ENCODE measurements at places on chromosomes 6 and 20.

GRCh38 chr6:161199850-161200249 is 74.0 kb downstream of the AGPAT4 start:
- peak; percentile 57 for DNase-seq

- DNase-seq, result no peak
Observed at GRCh38 chr20:41276317-41276751, 41.2 kb downstream of the ZHX3 start.

DNA sequence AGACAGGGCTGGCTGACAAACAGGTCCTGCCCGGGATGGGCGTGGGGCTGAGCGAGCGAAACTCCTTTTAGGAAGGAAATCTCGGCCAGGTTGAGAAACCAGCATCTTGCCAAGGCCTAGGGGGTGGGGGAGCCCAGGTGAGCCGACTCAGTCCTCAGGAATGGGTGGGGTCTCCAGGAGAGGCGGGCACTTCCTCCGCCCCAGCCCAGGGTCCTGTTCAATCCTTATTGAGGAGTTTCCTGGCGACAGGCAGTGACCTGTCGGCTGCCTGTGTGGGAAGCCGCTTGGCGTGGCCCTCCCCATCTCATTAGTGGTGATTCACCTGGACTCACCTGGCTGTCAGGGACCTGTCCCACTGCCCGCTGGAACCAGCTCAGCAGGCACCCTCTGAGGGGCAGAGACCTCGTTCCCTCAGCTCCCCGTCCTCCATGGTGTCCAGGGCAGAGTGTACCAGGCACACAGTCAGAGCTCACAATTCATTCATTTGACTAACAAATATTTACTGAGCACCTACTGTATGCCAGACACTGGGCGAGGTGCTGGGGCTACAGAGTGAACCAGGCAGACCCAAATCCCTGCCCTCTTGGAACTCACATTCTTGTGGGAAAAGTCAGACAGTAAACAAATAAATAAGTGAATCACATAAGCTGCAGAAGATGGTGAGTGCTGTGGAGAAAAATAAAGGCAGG is 51.1 kb downstream of the FGD2 start:
- no peak for DNase-seq

DNA sequence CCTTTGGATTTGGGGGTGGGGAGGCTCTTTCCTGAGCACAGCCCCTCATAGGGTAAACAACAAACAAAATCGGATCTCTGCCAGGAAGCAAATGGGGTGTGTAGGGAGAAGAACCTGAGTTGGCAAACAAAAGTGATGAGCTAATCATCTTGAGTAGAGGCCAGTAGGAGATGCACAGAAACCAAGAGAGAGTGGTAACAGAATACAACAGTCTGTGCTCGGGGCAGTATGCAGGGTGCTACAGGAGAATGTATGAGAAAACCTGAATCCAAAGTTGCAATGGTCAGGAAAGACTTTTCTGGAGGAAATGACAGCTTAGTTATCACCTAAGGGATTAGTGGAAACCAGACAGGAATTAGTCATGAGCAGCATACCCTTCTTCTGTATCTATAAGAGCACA is 177.8 kb downstream of the CDKAL1 start:
- DNase-seq, result no peak

GRCh38 chr6:41442800-41443501 is 103.2 kb upstream of the FOXP4 start:
- no peak for DNase-seq

- DNase-seq, result no peak
Observed at GRCh38 chr6:150410399-150410798, 41.6 kb downstream of the IYD start.

GRCh38 chr20:63843778-63844177 is 12.7 kb upstream of the ZBTB46 start:
- no peak for DNase-seq

- no peak for DNase-seq
Observed at GRCh38 chr20:18139832-18140231, 2.2 kb downstream of the KAT14 start.

DNA sequence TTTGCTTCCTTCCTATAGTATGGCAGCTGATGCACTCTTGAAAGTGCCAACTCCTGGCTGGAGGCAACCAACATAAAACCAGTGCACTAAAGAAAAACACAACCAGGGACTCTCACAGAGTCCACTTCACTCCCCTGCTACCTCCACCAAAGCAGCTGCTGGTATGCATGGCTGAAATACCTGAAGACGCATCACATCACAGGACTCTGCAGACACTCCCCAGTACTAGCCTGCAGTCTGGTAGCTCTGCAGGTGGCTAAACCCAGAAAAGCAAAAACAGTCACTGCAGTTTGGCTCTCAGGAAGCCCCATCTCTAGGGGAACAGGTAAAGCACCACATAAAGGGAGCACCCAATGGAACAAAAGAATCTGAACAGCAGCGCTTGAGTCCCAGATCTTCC is 473.0 kb upstream of the SPTLC3 start:
- DNase-seq, result no peak

GRCh38 chr6:164085091-164086075 is 670.9 kb downstream of the QKI start:
- DNase-seq, result no peak

DNA sequence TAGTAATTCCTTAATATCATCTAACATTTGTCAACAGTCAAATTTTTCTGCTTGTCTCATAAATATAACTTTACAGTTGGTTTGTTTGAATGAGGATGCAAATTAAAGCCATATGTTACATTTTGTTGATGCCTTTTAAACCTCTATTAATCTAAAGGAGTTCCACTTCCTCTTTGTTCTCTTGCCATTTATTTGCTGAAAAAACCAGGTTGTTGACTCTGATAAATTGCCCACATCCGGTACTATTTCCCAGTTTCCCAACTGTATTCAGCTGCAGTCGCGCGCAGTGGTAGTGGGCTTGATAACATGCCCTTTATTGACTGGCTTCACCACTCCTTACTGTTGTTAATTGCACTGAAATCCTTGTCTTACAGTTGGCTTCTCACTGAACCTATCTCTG is 32.8 kb upstream of the SIRPB2 start:
- DNase-seq, result peak; percentile 9

DNA sequence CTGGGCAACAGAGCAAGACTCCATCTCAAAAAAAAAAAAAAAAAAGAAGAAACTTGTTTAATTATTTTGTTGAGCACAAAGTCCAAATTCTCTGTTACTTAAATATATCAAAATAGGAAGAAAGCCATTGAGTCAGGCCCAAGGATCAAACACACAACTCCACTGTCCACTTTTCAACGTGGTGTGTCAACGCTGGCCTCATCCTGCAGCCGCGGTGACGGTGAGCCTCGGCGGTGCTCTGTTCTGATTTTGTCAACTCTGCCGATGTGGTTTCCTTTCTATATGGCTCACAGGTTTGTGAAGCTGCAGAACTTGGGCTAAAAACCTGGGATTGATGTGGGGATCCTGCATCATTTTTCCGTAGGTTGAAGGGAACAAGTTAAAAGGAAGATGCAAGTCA is 3.2 kb upstream of the SMOC2 start:
- no peak for DNase-seq

DNA sequence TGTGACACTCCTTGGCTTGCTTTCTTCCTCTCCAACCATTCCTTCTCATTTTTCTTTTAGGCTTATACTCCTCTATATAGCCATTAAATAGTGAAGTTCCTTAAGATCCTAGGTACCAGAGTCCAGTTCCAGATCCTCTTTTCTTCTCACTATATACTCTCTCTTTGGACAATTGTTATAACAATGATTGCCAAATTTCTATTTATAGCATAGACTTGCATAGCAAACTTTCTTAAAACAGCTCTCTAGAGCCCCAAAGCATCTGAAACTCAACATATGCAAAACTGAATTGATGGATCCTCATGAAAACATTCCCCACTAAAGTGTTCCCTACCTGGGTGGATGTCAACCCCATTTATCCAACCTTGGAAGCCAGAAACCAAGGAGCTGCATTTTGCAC is 13.4 kb downstream of the PHIP start:
- no peak for DNase-seq

GRCh38 chr20:38229376-38230252 is 30.9 kb downstream of the KIAA1755 start:
- peak; percentile 36 for DNase-seq

- no peak for DNase-seq
Observed at GRCh38 chr6:139627091-139627490, 252.6 kb upstream of the CITED2 start.

GRCh38 chr6:47729457-47729856 is 31.1 kb downstream of the ADGRF4 start:
- DNase-seq, result no peak

- no peak for DNase-seq
Observed at GRCh38 chr6:155818698-155819097, 363.1 kb upstream of the NOX3 start.

GRCh38 chr20:25860531-25861150 is 164.0 kb upstream of the ZNF337 start:
- no peak for DNase-seq

DNA sequence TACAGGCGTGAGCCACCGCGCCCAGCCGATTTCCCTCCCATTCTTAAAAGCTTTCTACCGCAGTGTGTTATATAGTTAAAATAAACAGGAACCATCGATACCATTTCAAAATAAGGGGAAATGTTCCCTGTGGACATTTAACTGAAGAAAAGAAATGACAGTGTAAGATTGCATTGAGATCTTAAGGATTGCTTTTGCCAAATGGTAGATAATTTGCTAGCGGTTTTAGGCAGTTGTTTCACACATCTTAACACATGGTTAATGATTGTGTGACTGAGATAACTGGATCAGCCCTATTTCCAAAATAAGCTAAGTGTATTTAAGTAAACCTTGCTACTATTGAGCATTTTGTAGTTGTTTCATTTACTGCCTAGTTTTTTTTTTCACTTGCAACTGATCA is 15.6 kb downstream of the STX16 start:
- peak; percentile 45 for DNase-seq

DNA sequence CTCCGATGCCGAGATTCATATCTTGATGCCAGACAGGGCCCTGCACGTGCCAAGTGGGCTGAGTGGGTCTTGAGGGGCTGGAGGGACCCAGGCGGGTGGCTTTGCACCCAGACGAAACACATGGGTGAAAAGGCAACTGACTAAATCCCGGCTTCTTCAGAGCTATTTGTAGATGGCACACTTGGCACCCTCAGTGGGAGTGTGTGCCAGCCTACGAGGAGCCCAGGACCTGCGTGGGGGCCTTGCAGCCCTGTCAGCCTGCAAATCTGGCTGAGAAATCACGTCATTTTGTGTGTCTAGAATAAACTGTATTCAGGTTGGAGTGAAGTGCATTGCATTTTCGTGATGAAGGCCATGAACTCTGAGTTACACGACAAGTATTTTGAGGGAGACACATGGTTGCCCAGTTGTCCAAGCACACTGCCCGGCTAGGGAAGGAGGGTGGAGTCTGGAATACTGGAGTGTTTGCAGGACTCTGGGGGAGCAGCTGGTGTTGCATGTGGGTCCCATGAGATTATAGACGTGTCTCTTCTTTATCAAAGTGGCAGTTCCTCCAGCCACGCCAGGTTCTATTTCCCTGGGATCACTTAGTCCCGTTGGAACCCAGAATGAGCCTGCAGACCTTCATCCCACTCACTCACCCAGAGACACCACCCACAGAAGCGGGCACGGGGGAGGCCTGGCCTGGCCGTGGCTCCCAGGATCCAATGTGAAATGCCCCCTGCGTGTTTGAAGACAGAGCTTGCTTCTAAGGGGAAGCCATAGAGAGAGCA is 60.2 kb downstream of the DLL1 start:
- DNase-seq, result no peak

GRCh38 chr20:62809530-62810428 is 5.1 kb downstream of the OGFR start:
- DNase-seq, result no peak

DNA sequence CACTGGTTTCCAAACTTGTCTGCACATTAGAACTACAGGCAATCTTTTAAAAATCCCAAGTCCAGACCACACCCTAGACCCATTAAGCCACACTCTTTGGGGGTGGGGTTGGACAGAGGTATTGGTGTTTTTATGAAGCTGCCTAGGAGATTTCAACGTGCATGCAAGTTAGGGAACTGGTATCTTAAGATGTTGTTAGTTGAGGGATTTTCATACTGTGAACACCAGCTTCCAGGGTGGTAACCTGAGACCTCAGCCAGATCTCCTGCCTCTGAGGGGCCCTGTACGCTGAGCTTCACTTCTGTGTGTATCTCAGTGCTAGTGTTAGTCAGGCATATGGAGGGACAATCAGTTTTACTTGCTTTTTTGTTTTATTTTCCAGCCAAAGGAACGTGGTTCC is 138.0 kb downstream of the UTRN start:
- no peak for DNase-seq

DNA sequence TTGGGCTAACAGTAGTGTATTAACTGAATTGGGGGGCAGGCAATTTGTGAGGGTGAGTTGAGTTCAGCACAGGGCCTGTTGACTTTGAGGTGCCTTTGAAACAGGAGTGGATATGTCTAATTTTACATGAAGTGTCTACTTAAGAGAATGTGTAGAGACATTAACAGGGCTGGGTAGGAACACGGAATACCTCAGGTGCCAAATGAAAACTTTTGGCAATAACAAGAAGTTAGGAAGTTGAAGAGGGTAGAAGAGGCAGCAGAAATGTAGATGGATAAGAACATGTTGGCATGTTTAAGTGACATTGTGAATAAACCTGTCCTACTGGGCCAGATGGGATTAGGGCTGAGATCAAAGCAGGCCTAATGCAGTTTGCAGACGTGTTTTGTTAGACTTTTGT is 117.0 kb downstream of the SLC16A10 start:
- no peak for DNase-seq

DNA sequence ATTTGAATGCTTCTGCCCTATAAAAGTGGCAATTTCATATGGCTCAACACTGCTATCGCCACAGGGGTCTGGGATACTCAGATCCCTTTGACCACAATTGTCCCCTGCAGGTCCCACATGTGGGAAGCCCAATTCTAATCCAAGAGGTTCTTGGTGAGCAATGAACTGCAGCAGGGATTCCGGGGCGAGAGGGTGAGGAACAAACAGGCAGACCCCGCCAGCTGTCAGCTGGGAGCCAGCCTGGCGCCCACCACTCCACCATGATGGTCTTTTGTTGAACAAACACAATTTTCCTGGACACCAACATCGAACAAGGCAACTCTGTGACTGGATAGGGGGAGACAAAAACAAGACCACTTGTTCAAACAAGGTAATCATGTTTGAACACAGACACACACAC is 80.5 kb downstream of the TMEM242 start:
- no peak for DNase-seq

- no peak for DNase-seq
Observed at GRCh38 chr20:46169245-46170171, 51.4 kb downstream of the CD40 start.

DNA sequence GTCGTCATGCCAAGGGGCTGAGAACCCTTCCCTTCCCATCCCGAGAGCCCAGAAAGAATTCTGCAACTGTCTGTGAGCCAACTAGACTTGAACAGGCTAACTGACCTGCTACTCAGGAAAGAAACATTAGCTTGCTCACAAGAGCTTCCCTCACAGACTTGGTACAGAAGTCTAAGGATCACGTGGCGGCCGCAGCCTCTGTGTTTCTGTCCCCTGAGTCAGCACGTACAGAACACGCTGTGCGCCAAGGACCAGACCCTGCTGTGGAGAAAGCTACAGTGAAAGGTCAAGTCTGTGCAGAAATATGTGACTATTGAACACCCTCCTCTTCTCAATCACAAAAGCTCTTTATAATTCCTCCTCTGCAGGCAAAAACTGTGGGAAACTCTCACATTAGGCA is 151.3 kb upstream of the QKI start:
- no peak for DNase-seq

GRCh38 chr6:34301408-34301807 is 52.6 kb upstream of the SMIM29 start:
- DNase-seq, result no peak
